ENCODE measurements at places on chromosomes 1 and 21.
A peak's percentile ranks its signal among the peaks of the same experiment; 100 is the strongest.

GRCh38 chr1:185533596-185533995 is 200.6 kb upstream of the HMCN1 start:
- DNase-seq: no peak

- peak; percentile 98 for DNase-seq
Observed at GRCh38 chr1:77039739-77040138, 172.5 kb downstream of the ST6GALNAC5 start.

GRCh38 chr1:220924331-220924970 is 45.2 kb downstream of the HLX start:
- DNase-seq: no peak

- DNase-seq: no peak
Observed at GRCh38 chr1:59640851-59641250, 173.9 kb upstream of the HOOK1 start.

DNA sequence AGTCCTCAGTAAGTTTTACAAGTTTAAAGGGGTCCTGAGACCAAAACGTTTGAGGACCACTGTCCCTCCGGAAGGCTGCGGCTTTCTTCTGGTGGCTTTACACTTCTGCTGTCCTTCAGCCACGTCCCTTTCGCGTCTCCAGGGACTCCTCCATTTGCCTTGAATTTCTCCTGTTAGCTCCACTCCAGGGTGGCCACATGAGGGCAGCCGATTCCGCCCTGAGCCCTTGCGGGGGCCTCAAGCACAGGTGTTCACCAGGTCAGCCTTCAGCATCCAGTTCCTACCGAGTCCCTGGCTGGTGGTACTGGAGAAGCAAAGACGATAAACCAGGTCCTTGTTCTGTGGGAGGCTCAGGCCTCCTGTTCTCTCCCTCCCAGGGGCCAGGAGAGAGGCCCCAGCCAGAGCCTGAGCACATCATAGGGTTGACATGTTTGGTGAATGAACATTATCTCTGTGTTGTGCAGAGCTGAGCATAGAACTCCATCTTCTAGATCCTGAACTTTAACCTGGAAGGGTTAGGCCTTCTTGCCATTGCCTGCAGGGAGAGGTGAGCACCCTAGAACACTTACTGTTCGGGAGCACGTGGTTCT is 27.4 kb upstream of the COQ8A start:
- DNase-seq: no peak

GRCh38 chr1:58898739-58899586 is 115.1 kb upstream of the JUN start:
- no peak for DNase-seq

DNA sequence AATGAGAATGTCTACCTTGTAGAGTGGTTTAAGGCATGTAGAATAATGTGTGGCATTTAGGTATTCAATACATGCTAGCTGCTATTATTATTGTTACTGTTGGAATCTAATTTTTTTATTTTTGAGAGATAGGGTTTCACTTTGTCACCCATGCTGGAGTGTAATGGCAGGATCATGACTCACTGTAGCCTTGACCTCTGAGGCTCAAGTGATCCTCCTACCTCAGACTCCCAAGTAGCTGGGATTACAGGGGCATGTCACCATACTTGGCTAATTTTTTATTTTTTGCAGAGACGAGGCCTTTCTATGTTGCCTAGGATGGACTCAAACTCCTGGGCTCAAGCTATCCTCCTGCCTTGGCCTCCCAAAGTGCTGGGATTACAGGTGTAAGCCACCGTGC is 61.9 kb downstream of the EPB41 start:
- DNase-seq: no peak
